COLO829 (cell line): ENCODE measurements at places on chromosomes 3 and 15.

DNA sequence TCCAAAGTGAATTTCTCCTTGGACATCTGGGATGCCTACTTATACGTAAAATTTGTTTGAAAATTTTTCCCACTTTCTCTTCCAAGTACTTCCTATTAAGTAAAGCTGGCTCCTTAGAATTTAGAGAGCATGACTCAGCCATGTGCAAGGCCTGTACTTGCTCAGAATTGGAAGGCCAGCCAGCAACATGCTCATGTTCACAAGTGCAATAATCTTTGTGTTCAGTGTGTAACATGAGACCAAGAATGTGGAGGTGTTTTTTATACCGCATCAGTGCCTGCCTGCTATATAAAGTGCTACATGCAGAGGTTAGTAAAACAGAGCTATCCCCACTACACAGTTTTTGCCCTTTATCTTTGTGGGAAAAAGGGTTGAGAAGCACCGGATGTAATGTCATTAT is 151.9 kb upstream of the FEZF2 start:
- no peak for DNase-seq

DNA sequence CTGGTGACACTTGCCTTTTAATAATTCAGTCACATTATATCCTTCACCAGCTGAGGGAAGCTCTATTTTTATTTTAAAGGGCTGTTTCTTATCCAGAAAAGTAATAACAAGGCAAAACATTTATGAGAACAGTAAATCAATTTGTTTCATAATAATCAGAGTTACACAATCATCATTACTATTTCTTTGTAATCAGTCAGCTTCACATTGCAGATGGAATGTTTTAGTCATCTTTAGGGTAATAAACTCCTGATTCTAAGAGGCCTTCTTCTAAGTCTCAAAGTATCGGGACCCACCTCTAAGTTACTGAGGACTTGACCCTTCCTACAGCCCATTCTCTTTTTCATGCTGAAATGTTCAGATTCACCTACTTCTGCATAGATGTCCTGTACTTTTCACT is 298.3 kb upstream of the TGFBR2 start:
- DNase-seq, result no peak

- no peak for DNase-seq
Observed at GRCh38 chr3:119779731-119780383, 2.0 kb upstream of the NR1I2 start.

GRCh38 chr3:30282154-30282696 is 324.2 kb upstream of the TGFBR2 start:
- peak; percentile 63 for DNase-seq

DNA sequence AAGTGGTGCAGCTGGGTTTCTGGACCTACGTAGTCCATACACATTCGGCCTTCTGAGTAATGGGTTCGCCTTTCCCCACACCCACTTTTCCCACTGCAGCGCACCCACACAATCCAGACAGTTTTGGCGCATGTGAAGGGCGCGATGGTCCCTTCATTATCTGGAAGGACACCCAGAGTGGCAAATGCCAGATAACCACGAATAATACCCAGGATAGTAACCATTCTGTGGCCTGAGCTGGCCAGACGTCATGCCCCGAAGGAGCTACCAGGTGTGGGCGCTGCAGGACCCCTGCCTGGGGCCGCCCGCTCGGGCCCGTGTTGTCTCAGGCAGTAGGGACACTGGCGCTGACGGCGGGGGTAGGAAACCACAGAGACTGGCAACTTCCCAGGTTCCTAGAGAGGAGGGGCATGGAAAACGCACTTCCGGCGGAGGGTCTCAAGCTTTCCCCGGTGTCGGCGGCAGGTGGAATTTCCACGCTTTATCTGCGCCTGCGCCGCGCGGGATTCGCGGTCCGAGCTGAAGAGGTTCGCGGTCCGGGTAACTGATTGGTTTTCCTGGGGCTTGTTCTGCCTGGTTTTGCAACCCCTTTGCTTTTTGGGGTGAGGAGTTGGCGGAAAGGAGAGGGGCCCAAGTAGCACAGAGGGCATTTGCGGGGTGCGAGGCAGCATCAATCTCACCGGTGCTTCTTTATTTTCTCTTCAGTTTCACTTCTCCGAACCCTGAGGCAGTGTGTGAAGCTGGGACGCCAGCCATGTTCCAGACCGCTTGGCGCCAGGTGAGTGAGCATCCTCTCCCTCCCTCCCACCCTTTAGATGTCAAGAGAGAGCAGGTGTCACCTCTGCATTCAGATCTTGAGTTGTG is at the start of gene ZNF620:
ZNF620 (plus strand) TSS at position 441 of the 864 bp plus-strand sequence; CDS start at position 755, 314 bp downstream.
- no peak for DNase-seq

- no peak for DNase-seq
Observed at GRCh38 chr3:38022301-38022700, 7.1 kb downstream of the PLCD1 start.

DNA sequence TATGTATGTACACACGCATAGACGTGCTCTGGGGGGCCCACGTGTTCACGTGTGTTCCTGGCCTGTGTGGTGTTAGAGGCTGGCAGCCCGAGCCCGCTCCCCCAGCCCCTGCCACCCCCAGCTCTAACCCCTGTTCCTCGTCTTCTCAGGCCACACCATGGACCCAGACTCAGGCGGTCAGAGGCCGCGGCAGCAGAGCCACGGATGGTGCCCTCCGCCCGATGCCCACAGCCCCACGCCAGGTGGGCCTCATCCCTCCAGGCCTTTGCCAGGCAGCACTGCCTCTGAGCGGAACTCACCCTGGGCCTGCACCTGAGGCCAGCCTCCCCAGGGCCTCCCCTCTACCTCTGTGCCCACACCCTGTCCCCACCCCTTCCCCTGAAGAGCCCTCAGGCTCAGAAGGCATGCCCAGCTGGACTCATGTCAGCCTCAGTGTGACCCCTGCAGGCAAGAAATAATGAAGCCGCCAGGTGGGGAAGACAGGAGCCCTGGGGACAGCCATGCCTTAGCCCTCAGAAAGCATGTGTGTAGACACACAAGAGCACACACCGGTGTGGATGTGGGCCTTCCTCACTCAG is 16.4 kb upstream of the GNAT1 start:
- DNase-seq, result no peak
